Activated CD8-positive, alpha-beta memory T cell treated with anti-CD3 and anti-CD28 coated beads for 48 hours (primary cell): ENCODE measurements at places on chromosomes 1 and 21.

DNA sequence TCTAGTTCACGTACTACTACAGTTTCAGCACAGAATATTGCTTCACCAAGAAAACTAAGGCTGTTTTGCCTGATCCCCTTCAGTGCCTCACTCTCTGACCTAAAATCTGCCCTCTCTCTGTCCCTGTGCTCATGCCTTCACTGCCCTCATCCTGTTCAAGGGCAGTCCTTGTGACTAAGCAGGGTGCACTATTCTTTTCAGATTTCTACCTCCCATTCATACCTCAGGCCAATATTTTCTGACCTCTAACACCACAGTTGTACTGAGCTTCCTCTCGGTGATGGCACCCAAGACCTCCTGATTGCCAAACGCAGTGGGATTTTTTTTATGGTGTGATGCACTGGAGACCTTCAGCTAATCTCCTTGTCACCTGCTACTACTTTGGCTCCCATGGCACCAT is 57.7 kb upstream of the GADD45A start:
- no peak for DNase-seq

GRCh38 chr1:184494929-184495328 is 108.1 kb downstream of the C1orf21 start:
- no peak for DNase-seq

DNA sequence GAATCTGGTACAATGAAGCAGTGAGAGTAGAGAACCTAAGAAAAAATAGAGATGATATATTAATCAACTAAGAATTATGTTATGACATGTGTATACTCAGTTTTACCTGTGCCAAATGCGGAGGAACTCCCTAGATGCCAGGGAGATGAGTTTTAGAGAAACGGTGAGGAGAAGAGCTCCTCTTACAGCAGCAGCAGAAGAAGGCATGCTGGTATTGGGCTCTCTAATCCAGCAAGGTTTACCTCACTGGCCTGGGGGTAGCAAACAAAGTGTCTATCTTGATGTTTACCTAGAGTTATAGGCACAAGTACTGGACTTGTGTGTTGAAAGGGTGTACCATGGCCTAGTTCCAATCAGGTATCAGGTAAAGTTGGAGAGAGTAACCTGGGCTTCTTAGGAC is 28.9 kb upstream of the DEPDC1 start:
- no peak for DNase-seq

DNA sequence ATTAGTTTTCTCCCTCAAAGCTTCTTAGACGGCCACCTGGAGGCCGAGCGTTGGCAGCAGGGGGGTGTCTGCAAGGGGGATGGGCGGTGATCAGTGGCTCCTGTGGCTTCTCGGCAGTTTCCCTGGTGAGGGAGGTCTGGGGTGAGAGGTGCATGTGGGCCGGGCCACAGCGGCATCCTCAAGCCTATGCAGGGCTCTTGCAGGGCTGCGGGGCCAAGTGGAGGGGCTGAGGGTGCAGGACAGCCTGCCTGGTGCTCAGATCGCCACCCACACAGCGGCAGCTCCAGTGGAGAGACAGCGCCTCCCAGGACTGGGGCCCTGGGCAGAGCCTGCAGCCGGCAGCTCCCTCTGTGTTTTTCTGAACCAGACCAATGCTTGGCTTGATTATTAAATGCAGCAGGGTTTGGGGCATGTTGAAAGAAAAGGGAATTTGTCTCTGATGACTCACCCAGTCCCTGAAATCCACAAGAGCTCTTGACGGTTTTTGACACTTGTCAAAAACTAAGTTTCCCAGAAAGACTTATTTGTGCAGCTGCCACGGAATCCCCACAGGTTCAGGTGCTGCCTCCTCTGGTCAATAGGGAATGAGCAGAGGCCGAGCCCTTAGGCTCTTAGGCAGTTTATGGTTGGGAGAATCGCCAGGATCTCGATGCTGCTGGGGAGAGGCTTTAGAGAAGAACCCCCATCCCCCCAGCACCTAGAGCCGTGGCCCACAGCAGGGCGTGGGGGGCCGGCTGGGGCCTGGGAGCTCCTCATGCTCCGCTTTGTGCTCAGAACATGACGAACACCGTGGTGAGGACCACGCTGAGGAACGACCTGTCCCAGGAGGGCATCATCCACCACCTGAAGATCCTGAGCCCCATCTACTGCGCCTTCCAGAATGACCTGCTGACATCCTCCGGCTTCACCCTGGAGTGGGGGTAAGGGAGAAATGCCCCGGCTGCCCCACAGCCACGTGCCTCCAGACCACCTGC is 54.7 kb downstream of the UMODL1 start:
- DNase-seq, result no peak

GRCh38 chr1:27400082-27400962 is 7.9 kb downstream of the GPR3 start:
- no peak for DNase-seq
